Activated naive CD8-positive, alpha-beta T cell treated with anti-CD3 and anti-CD28 coated beads, Interleukin-2, amount 50 U/mL, for 16 hours (primary cell): ENCODE measurements at places on chromosomes 16 and 17.

DNA sequence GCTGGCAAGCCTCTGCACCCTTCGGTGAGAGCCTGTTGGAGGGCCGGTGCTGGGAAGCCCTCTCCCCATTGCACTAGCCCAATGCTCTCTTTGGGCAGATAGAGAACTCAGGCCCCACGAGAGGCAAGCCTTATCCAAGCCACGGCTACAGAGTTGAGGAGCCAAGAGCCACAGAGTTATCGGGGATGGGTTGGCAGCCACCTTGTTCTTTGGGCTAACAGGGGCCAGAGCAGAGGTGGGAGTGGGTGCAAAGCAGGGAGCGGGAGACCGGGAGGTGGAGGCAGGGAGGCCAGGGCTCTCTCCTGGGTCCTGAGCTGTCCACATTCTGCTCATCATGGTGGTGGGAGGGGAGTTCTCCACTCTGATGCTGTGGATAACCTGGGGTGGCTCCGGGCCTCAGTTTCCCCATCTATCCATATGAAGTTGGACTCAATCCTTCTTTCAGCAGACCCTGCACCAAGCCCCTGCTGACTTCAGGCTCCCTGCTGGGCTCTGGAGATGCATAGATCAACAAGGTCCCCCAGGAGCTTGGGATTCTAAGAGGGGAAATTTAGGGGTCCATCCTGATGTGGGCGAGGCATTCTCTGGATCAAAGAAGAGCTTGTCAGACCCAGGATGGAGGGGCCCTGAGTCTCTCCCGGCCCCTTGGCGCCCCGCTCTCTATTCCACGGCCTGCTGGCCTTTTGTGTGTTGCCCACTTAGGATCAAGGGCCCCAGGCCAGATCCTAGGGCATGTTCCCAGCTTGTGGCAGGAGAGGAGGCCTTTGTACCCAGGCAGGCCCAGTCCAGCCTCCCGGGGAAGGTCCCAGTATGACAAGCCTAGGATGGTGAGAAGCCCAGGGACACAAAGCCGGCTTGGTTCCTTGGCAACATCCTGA lies 557 bp upstream of the CX3CL1 start:
- no peak for DNase-seq

DNA sequence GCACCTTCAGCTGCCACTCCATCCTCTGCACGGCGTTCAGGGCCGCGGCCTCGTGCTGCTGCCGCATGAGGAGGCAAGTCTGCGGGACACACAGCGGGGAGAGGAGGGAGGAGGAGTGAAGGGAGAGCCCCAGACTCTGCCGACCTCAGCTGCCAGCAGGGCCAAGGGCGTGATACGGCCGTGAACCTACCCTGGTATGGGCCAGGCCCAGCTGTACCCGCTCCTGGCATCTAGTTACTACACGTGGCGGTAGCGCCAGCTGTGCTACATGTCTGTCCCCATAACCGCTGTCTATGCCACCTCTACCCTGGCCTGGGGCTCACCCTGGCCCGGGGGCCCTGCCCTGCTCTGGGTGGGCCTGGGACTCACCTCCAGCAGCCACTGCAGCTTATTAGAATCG lies 51.1 kb downstream of the ZNF778 start:
- no peak for DNase-seq

DNA sequence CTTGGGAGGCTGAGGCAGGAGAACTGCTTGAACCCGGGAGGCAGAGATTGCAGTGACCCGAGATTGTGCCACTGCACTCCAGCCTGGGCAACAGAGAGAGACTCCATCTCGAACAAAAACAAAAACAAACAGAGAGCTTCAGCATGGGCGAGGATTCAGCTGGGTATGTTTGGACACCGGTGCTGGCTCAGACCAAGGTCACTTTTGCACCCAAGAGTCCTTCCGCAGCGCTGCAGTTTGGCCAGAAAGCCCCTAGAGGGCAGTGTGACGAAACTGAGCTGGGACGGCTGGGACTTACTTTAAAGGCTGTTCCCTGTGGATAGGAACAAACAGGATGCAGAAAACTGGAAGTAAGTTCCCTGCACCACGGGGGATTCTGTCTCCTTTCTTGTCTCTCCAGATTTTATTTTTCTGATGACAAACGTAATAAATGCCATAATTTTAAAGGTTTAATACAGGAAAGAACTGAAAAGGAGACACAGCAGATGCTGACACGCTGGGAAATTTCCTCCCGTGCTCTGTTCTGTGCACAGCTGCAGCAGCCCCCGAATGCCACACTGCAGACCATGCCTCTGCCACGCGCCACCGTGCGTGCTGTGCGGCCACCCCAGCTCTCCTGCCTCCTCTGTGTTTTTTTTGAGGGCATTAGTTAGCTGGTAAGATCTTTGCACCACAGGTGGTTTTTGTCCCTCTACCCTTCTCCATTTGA lies 25.2 kb upstream of the USP36 start:
- DNase-seq: no peak

DNA sequence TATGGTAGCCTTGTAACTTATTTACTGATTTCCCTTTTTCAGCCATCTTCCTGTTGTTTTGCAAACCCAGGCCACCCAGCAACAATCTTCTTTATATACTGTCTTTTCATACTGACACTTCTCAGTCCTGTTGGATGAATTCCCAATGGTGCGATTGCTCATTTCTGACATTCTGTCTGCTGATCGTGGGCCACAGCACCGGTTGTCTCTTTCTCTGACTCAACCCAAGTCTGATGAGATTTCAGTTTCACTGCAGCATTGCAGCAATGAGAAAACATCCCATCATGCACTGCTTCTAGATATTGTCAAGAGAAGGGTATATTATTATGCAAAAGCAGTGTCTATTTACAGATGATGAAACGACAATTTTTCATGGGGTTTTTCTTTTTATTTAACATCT lies 349.2 kb upstream of the HSBP1 start:
- no peak for DNase-seq

DNA sequence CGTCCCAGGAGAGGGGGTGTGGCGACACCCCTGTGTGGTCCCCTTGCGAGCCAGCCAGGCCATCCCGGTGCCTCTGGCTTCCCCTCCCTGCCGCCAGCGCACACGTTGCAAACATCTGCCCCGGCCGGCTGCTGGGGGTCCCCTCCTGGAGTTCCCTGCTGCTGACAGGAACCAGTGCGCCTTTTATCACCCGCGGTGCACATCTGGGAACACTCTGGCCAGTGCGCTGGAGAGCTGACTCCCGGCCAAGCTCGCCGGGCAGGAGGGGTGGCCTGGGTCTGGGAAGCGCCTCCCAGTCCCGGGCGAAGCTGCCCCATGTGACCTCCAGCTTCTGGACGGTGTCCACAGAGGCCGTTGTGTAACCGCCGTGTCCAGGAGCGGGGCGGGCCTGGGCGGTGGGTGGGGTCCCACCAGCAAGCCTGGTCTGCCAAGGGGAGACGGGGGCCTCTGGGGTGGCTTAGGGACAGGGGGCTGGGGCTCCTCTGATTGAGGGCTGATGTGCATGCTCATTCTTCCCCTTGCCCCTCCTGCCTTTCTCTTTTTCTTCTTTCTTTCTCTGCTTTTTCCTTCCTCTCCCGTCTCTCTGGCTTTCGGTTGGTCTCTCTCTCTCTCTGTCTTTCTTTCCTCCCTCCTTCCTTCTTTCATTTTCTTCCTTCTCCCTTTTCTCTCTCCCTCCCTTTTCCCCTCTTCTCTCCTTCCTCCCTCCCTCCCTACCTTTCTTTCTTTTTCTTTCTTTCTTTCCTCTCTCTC lies 25.2 kb upstream of the CIBAR2 start:
- no peak for DNase-seq

- no peak for DNase-seq
These were observed 66.9 kb upstream of the N4BP1 start for GRCh38 chr16:48676836-48677235.

DNA sequence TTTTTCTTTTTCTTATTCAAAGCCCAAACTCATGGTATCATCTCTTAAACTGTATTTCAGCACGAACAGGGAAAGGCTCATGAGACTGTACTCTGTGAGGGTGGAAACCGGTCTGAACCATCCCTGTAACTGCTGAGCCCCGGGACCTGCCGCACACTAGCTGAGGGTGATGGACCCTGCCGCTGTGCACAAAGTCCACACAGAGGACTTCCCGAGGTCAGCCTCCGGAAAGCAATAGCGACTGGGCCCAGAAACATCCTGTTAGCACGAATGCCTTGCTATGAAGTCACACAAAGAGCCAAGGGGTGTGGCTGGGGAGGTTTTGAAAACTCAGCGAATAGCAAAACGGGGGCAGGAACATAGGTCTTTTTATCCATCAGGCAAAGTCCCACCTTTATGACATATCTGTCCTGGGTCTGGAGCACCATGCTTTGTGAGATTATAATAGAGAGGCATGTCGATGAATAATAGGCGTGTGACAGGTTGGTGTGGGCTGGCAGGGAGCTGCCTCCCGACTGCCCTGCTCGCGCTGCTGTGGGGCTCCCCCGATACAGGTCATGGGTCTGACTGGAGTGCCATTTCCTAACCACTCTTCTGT lies 33.4 kb downstream of the CDK5R1 start:
- DNase-seq: no peak

DNA sequence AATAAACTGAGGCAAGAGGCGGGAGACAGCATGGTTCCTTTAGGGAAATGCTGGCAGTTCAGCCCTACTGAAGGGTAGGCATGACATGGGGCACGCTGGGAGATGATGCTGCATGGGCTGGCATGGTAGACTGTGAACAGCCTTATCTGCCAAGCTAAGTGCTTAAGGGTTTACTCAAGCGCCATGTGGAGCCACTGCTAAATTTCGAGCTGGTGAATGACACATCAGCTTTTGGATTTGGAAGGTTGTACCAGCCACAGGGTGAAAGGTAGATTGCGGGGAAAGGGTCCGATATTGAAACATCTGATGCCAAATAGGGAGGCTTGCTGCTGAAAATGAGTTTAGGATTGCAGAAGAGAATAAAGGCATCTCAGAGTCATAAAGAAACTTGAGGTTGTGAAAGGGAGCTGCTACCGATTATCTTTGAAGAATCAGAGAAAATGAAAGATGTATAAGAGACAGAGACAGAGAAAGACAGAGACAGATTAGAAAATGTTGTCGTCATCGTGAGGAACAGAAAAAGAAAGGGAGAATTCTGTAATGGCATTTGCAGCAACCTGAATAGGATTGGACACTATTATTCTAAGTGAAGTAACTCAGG lies 16.3 kb downstream of the PIK3R5 start:
- DNase-seq: no peak

GRCh38 chr16:53912155-53912554 lies 208.2 kb downstream of the FTO start:
- no peak for DNase-seq
